ENCODE measurements at places on chromosomes 4 and X.

GRCh38 chrX:40922307-40922706 is 162.9 kb upstream of the USP9X start:
- DNase-seq = no peak

DNA sequence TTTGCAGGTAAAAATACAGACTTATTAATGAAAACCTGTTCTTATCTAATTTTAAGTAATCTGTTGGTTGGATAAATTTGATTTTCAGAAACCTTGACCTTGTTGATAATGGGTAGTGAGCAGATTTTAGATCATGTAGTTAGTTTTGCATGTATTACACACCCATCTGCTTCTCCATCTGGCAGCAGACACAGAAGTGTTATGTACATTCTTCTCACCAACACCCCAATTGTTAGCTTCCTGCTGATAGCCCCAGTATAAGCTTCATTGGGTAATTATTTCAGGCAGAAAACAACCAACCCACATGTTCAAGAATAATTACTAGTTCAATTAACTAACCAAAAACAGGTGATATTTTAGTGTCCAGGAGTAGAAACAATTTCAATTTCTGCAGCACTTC is 1740.5 kb upstream of the AGA start:
- no peak for DNase-seq

GRCh38 chrX:122188751-122189150 is 995.3 kb upstream of the GRIA3 start:
- DNase-seq = no peak

GRCh38 chrX:38437093-38437492 is 84.7 kb downstream of the OTC start:
- DNase-seq = no peak

DNA sequence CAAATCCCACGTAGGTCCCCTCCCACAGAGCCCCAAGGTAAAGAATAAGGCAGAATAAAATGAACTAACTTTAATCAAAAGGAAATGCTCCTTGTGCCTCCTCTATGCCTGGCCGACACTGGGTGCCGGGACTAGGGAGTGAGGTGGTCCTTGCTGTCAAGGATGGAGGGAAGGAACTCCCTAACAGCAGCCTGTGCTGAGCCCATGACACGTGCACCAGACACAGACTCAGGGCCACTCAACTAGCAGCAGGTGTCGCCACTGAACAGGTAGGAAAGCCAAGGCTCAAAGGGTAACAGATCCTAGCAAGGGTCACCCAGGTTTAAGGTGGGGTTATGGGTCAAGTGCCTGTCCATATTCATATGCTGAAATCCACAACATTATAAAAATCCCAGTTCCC is 29.2 kb downstream of the MSX1 start:
- DNase-seq = no peak

GRCh38 chrX:41716222-41716621 is 7.8 kb upstream of the GPR82 start:
- DNase-seq = no peak

DNA sequence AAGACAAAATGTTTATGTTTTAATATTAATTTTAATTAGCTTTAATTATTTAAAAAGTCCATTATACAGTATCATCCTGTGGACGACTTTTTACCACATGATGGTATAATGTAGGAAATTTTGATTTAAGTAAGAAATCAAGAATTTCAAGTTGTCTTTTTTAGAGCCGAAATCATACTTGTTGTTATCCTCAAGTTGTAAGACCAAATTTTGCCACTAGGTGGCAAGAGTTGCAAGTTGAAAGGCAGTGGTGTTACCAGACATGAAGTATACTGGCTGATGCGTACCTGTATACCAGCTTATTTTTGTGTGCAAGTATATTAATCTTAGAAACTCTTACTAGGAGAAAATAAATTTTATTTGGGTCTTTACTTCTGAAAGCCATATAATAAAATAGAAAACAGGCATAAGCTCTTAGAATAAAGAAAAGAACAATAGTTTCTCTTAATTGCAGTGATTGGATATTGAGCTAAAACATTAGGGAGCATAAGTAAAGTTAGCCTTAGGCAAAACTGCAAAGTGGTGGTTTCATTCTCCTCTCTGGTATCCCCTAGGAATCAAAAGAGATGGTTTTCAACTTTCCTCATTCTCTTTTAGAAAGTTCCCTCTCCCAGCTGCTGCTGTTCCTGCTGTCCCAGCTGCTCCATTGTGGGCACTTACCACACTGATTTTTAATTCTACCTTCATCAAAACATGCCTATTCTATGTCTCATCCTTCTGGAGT is 118.0 kb upstream of the WDFY3 start:
- DNase-seq = peak; percentile 69

DNA sequence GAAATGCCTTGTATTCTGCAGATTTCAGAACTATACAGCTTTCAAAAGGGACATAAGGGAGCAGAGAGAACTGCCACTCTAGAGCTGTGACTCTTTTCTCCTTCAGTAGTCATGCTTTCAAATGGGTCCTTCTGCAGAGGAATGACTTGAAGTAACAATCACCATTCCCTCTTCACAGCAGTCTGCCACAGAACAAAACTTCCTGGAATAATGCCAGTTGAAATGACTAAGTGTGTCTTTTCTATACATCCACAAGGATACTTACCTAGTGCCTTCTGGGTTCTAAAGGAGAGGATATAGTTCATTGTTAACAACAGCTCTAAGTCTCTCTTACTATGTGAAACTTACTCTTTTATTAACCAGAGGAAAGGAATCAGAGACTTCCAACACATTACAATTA is 515.4 kb upstream of the ATOH1 start:
- no peak for DNase-seq

GRCh38 chr4:82645936-82646565 is 84.3 kb upstream of the TMEM150C start:
- no peak for DNase-seq

- no peak for DNase-seq
Measured at GRCh38 chr4:48173056-48173991, 39.3 kb upstream of the TXK start.

- no peak for DNase-seq
Measured at GRCh38 chr4:13906727-13907126, 279.2 kb upstream of the BOD1L1 start.

DNA sequence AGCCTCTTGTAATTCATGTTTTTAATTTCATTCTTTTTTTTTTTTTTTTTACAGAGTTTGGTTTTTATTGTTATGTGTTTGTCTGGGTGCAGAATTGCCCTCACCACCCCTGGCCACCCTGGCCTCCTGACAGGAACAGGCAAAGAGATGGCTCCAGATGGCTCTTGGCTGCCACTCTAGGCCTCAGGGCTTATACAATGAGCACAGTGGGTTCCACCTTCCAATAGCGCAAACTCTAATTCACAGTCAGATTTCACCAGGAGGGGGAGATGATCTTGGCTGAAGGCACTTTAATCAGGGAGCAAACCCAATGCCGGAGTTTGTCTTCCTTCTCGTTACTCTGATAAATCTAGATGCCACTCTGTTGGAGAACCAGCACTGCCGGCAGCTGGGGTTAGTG is 24.8 kb downstream of the CPE start:
- peak; percentile 13 for DNase-seq

GRCh38 chrX:10979956-10980355 is 131.2 kb upstream of the HCCS start:
- no peak for DNase-seq

DNA sequence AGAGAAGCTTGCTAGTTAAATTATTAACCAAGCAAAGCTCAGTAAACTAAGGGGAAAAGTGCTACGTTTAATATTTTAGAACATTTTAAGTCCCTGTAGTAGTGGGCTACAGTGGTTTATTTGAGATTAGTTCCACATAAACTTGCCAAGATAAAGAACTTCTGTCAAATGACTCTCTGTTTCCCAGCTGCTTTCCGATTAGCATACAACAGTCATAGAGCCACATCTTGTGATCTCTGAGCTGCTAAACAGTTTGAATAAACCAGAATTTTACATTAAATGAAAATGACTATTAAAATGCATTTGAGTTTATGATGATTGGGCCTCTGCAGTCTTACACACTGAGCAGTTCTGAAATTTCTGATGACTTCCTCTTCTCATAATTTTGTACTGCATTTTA is 568.5 kb downstream of the IQCM start:
- DNase-seq = no peak

DNA sequence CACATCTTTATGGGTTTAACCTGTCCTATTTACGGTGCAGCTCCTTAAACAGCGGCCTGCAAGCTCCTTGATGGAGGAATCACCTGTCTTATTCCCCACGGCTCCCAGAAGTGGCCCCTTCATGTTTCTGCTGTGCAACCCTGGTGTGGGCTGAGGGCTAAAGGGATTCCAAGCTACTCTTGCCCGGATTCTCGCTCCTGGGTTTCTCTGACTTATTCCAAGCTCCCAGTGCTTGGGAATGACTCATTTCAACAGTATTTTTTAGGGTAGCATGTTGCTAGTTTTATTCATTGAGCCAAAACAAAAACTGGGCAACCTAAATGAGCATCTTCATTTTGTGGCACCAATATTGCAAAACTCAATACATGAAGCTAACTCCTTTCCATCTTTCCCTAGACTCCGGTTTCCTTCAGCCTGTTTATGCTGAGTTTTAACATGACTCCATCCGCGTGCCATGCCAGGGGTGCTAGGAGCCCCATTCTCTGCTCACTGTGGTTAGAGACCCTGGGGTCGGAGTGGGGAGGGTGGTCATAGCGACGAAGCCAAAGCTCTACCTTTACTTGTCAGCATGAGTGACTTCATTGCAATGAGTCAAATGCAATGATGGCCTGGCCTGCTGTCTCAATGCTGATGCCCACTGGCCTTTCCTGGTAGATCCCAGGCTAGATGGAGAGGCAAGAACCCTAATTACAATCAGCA is 349.7 kb downstream of the NR3C2 start:
- DNase-seq = no peak

- no peak for DNase-seq
Measured at GRCh38 chr4:119017636-119018035, 118.0 kb upstream of the MYOZ2 start.

DNA sequence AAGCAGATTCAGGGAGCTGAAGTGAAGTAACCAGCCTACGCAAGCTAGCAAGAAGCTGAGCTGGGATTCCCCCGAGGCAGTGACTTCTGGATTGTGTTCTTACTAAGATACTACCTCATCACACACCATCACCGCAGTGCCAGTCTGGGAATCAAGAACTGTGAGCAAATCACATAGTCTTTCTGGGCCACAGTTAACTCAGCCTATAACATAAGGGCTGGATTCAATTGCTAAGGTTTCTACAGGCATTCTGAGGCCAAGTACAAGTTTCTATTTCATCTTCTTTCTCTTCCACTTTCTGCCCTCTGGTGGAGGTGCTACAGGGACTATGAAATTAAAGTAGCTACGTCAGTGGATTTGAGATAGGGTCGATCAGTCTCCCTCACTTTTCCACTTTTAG is 1.4 kb upstream of the CORIN start:
- no peak for DNase-seq

DNA sequence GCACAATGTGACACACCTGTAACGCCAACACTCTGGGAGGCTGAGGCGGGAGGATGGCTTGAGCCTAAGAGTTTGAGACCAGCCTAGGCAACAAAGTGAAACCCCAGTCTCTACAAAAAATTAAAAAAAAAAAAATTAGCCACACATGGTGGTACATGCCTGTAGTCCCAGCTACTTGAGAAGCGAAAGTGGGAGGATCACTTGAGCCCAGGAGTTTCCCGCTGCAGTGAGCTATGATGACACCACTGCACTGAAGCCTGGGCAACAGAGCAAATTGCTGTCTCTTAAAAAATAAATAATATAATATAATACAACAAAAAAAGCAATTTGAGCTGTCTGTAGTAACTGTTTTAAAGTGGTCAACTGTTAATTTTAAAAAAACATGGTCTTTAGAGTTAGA is 13.2 kb downstream of the SPOCK3 start:
- no peak for DNase-seq

DNA sequence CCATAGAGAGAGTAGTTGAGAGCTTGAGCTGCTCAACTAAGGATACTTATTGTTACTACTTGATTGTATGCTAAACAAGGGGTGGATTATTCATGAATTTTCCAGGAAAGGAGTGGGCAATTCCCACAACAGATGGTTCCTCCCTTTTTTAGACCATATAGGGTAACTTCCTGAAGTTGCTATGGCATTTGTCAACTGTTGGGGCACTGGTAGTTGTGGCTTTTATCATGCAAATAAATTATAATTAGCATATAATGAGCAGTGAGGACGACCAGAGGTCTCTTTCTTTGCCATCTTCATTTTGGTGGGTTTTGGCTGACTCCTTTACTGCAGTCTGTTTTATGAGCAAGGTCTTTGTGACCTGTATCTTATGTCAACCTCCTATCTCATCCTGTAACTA is 1403.5 kb upstream of the PABPC4L start:
- no peak for DNase-seq

DNA sequence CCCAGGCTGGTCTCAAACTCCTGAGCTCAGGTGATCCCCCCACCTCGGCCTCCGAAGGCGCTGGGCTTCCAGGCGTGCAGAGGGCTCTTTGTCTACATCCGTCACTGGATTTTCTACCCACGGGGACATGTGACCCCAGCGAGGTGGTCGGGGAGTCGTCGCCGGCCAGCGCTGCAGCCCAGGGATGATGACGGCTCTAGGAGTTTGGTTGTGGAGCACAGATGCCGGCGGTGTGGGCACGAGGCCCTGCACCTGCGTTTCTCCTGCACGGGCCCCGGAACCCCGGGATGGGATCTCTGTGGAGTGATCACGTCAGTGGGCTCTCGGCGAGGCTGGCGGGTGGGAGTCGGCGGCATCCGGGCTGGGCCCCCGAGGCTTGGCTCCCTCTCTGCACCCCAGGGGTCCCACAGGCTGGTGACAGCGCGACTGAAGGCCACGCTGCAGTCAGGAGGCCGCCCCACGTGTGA is 9.1 kb upstream of the GTPBP6 start:
- no peak for DNase-seq

GRCh38 chr4:174352061-174352819 is 68.5 kb downstream of the CEP44 start:
- DNase-seq = peak; percentile 60

- DNase-seq = no peak
Measured at GRCh38 chr4:182451441-182451840, 208.2 kb downstream of the TENM3 start.

DNA sequence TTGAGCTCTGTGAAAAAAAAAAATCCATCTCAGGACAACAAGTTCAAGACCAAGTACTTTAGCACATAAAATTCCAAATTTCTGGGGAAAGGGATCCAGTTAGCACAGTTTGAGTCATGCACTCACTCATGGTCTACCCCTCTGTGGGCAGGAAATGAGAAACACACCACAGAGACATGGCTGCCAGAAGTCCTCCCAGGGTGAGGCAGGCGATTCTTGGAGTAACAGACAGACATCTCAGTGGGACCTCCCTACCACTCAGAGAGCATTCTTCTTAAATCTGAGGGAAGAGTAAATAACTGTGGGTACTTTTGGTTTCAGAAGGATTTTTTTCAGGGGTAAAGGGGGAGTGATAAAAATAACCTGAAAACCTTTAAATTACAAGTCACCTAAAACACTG is 14.1 kb downstream of the CXCL1 start:
- DNase-seq = no peak

- DNase-seq = no peak
Measured at GRCh38 chrX:129091097-129091496, 432.2 kb downstream of the SMARCA1 start.

GRCh38 chr4:35541146-35541887 is 703.0 kb downstream of the ARAP2 start:
- no peak for DNase-seq

GRCh38 chrX:2425286-2426071 is 75.3 kb downstream of the DHRSX start:
- no peak for DNase-seq
